NCI-H446 (cell line): ENCODE measurements at places on chromosomes 1 and 21.

DNA sequence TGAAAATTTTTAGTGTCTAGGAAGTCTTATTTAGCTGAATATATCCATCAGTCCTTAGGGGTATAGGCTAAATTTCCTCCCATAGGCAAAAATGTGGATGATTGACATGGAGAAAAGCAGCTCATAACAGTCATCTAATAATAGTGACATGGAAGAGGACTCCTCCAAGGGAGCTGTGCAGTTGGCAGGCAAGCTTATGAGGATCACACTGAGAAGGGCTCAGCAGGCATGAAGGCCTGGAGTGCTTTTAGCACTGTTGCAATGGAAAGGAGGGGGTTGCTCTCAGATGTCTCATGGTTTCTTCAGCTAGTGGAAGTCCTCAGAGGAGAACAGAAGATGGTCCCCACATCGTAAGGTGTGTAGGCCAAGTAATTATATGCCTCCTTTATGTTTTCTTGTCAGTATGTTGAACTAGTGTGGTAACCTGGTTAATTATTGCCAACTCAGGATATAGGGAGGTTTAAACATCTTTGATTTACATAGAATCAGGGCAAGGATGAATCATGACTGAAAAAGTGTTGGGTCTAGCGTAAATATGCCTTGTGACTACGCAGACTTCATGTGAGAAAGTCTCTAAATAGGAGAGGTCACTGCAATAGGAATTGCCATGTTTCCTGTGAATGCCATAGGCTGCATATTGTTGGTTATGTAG, 18.9 kb downstream of the VN1R5 start:
- no peak for DNase-seq

GRCh38 chr1:210250665-210250997, 18.0 kb downstream of the SERTAD4 start:
- DNase-seq = no peak

DNA sequence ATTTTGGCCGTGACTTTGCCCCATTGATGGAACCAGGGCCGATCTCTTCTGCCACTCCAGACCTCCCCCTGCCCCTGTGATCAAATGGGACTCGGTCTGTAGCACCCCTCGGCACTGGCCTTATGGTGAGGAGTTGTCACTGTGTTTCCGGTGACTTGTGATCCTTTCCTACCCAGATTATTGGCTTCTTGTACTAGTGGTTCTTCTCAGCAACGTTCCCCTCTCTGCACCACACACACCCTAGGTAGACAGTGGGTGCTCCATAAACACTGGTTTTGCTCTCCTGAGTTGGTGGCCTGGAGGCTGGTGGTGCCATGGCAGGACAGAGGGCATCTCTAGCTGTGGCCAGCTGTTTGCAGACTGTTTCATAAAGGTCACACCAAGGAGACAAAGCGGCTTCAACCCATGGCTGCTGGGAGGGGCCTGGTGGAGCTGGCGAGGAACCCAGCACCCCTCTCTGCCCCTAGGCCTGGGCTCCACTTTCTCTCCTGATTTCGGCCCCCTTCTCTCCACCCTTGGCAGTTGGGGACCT, 50.7 kb downstream of the DHRS3 start:
- DNase-seq = no peak

DNA sequence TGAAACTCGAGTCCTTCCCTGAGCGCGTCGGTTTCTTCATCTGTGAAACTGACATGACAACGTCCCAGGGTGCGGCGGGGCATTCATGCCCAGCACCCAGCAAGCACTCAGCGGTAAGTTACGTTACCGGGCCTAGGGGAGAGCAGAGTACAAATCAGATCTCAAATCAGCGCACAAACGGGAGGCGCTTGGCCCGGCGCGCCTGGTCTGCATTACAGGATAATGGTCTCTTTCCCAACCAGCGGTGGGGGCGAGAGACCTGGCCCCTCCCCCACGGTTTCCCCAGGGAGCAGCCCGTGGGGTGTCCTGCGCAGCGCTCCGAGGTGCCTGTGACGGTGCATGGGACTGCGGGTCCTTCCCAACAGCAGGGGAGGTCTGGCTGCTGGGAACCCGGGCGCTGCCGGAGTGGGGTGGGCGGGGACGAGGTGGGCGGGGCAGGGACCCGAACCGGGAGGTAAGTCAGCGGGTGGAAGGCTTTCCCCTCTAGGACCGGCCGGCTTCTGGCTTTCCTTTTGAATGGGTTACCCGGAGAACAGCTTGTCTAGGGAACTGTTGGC, 1.0 kb downstream of the TMEM51 start:
- no peak for DNase-seq

DNA sequence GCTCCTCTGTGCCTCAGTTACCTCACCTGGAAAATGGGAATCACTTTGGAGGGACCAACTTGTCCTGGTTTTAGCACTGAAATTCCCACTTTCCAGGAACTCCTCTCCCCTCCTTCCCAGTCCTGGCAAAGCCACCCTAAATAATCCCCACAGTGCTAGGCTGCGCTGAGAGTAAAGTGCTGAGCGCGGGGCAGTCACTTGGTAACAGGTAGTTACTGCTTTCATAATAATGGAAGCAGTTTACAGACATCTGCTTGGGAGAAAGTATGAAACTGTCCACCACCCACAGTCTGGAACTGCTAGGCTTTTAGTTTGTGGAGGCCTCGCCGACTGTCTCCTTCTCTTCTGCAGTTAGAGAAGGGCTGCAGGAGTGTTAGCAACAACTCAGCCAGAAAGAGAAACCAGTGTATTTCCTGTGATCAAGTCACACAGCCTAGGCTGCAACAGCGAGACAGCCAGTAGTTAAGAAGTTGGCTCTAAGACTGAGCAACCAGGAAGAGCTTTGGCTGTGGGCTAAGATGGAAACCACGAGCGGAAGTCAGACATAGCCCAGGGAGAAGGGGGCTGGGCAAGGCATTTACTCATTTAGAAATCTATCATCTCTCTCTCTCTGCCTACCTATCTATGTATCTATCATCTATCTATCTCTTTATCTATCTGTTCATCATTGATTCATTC, 30.8 kb upstream of the ABCG1 start:
- no peak for DNase-seq

GRCh38 chr1:200409203-200409760, 554 bp downstream of the ZNF281 start:
- no peak for DNase-seq

GRCh38 chr1:149884433-149885338, 14.7 kb upstream of the BOLA1 start:
- DNase-seq = peak; percentile 81
